ENCODE measurements at places on chromosomes 16 and 17.

- DNase-seq = no peak
These were observed 106.5 kb downstream of the SPAG9 start for GRCh38 chr17:51014129-51014528.

GRCh38 chr17:50180620-50181019 is 14.8 kb downstream of the SGCA start:
- DNase-seq = no peak

- no peak for DNase-seq
These were observed 48.7 kb upstream of the FOXJ1 start for GRCh38 chr17:76189741-76190140.

GRCh38 chr16:15757630-15758251 is 99.1 kb downstream of the MYH11 start:
- no peak for DNase-seq

- DNase-seq = no peak
These were observed 2.8 kb downstream of the FN3K start for GRCh38 chr17:82737967-82738877.

DNA sequence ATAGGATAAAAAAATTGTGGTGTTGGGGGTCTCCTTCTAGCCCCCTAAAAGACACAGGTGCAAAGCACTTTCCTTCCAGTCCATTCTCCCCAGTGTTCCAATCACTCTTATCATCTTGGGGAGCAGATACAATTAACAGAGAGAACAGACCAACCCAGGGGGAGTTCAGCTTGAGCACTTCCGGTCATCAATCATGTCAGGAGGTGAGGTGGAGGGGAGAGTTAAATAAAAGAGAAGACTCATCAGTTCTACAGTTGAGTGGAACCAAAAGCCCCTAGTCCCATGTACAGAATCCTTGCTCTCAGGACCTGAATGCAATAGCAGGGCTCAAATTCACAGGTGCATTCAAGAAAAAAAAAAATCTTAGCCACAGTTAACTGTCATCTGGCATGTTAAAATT is 122.3 kb downstream of the DYNLRB2 start:
- DNase-seq = no peak

DNA sequence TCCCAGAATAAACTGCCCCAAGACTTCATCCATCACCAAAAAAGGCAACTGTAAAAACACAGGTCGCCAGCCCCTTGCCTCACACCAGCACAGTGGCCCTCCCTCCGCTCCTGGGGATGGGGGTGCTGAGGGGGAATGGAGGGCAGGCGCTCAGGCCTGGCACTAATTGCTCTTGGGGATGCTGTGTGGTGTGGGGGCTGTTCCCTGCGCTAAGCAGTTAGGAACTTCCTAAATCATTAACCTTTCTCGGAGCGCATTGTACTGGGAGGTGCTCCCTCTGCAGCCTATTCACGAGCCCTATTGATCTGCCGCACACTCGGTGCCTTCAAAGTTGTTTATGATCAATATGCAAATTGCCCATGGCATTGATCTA is 199.9 kb downstream of the ZFHX3 start:
- no peak for DNase-seq

DNA sequence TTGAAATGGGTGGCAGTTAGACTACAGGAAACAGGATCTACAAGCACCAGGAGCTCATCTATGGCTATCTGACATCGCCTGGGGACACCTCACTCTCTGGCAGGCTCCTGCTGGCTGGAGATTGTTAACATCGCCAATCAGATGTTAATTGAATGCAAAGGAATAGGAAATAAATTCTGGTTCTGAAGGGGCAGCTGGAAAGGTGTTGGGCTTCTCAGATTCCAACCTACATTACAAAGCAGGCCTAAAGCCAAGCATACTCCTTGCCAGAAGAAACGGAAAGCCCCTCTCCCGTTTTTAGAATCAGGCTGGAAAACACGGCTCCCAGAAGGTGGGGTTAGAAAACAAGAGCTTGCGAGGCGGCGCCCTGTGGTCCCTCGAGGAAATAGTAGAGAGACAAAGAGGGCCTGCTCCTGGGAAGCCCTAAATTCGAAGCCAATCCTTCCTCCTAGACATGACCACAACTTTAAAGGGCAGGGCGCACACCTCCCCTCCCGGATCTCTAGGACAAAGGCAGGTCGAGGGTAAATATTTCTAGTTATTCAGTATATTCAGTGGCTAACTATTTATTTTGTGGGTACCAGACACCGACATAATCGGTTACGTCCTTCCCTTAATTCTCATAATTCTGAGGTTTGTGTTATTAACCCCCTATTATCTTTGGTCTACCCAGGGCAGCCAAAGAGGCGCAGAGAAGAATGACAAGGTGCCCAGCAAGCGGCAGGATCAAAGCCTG is 763 bp upstream of the TOM1L1 start:
- no peak for DNase-seq

Data from CD4-positive, alpha-beta T cell treated with Interleukin-12 subunit alpha and Interleukin-12 subunit beta, for 1 hour (primary cell).